ENCODE measurements at places on chromosomes 7 and 10.

GRCh38 chr10:86376403-86376802 lies 9.8 kb upstream of the GRID1 start:
- H3K4me1 ChIP-seq = peaks cover 1% of the 10 kb centered on the region
- DNase-seq = no peak
- H3K27ac ChIP-seq = no peak overlapping the region
- no peaks in the 10 kb centered on the region for H3K36me3 ChIP-seq
- peaks cover 25% of the 10 kb centered on the region for H3K27me3 ChIP-seq
- no peak overlapping the region for H3K4me3 ChIP-seq

DNA sequence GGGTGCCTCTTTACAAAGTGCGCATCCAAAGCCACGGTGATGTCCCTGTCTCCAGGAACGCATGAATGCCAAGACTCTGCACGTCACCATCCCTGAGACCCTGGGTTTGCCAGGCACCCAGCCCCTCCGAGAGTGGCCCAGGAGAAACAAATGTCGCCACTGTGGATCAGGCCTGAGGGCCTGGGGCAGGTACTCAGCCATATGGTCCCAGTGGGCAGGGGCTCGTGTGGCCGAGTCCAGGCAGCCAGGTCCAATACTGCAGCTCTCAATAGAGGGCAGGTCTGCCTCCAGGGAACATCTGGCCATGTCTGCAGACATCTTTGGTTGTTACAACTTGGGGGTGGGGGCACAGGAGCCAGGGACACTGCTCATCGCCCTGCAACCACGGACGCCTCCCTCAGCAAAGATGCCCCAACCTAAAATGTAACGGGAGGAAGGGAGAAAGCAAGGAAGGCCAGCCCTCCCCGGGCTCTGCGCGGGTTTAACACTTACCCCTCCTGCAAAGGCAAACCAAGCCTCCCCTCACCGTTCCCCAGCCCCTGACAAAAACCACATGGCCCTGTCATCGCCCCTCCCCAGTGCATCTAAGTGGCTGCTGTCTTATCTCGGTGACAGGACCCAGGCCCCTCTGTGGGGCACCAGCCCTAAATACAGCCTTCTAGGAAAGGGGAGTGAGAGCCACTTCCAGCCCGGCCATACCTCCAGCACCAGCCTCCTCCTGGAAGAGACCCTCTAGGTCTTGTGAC lies 10.3 kb upstream of the PAPOLB start:
- peaks cover 14% of the 10 kb centered on the region for H3K4me1 ChIP-seq
- no peak overlapping the region for H3K27ac ChIP-seq
- peaks cover 18% of the 10 kb centered on the region for H3K27me3 ChIP-seq
- H3K4me3 ChIP-seq = no peak overlapping the region

- H3K36me3 ChIP-seq = peaks cover 41% of the 10 kb centered on the region
- H3K4me3 ChIP-seq = no peak overlapping the region
- H3K27ac ChIP-seq = no peak overlapping the region
- peaks cover 12% of the 10 kb centered on the region for H3K4me1 ChIP-seq
- peaks cover 1% of the 10 kb centered on the region for H3K27me3 ChIP-seq
- no peak for DNase-seq
Measured at GRCh38 chr7:2028733-2029132, 204.0 kb downstream of the MAD1L1 start.

DNA sequence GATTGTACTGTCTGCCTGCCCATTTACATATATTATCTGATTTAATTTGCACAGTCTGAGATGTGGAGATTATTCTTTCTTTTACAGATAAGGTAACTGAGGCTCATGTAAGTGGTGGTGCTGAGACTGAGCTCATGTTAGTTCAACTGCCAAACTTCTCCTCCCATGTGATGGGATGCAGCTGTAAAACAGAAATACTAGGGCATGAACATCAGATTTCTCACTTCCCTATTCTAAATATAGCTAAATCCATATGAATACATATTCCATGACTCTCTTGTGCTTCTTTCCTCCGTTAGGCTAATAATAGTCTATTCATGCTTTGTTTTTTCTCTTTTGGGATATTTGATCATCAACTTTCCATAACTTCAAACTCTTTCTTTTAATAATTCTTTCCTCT lies 84.7 kb downstream of the PTPRZ1 start:
- H3K36me3 ChIP-seq = no peaks in the 10 kb centered on the region
- no peaks in the 10 kb centered on the region for H3K4me1 ChIP-seq
- H3K27ac ChIP-seq = no peak overlapping the region
- DNase-seq = no peak
- no peak overlapping the region for H3K4me3 ChIP-seq

- peaks cover 8% of the 10 kb centered on the region for H3K4me1 ChIP-seq
- peaks cover 2% of the 10 kb centered on the region for H3K36me3 ChIP-seq
- no peak overlapping the region for H3K4me3 ChIP-seq
- no peak for DNase-seq
- H3K27ac ChIP-seq = no peak overlapping the region
Measured at GRCh38 chr10:70437721-70438120, 3.8 kb downstream of the NODAL start.

- no peak overlapping the region for H3K27ac ChIP-seq
- H3K4me3 ChIP-seq = no peak overlapping the region
Measured at GRCh38 chr7:90816511-90817142, 220.5 kb downstream of the CDK14 start.

DNA sequence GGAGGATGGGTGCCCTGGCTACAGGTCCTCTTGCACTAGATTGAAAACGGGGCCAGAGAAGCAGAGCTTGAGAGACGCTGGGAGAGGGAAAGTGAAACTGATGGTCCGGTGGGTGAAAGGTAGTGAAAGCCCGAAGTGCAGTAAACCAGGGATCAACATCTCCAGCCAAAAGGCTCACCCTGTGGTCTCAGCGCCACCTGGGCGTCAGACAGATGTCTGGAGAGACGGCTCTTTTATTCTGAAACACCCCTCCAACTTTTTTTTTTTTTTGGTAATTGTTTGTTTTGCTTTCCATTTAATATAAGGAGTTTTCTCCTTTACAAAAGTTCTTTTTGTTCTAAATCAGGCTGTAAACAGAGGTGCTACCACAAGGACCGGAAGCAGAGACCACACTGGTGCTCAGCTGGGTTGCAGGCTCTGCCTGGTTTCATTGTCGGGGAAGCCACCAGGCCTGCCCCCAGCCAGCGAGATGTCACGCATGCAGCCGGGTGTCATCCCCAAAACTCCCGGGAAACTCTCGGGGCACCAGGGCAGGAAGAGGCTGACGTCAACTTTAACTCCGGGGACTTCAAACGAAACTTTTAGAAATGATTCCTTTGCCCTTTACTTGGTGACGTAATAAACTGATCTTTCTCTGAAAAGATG lies 11.2 kb downstream of the IL2RA start:
- H3K4me3 ChIP-seq = peak overlapping the region; percentile 88
- peaks cover 54% of the 10 kb centered on the region for H3K36me3 ChIP-seq
- H3K27ac ChIP-seq = peak overlapping the region; percentile 94
- peak; percentile 88 for DNase-seq
- H3K27me3 ChIP-seq = no peaks in the 10 kb centered on the region

GRCh38 chr10:95693071-95693667 lies 558 bp downstream of the TCTN3 start:
- H3K27ac ChIP-seq = peak overlapping the region; percentile 88
- H3K4me3 ChIP-seq = peak overlapping the region; percentile 94
- H3K4me1 ChIP-seq = peaks cover 33% of the 10 kb centered on the region
- no peaks in the 10 kb centered on the region for H3K27me3 ChIP-seq
- H3K36me3 ChIP-seq = peaks cover 15% of the 10 kb centered on the region

GRCh38 chr7:140983802-140984201 lies 30.9 kb downstream of the MRPS33 start:
- H3K4me1 ChIP-seq = no peaks in the 10 kb centered on the region
- H3K27me3 ChIP-seq = peaks cover 5% of the 10 kb centered on the region
- H3K27ac ChIP-seq = no peak overlapping the region
- H3K36me3 ChIP-seq = no peaks in the 10 kb centered on the region
- no peak overlapping the region for H3K4me3 ChIP-seq

- peaks cover 15% of the 10 kb centered on the region for H3K4me1 ChIP-seq
- H3K36me3 ChIP-seq = peaks cover 13% of the 10 kb centered on the region
- no peaks in the 10 kb centered on the region for H3K27me3 ChIP-seq
- no peak for DNase-seq
- no peak overlapping the region for H3K4me3 ChIP-seq
Measured at GRCh38 chr7:73530800-73531199, 8.7 kb upstream of the BAZ1B start.

DNA sequence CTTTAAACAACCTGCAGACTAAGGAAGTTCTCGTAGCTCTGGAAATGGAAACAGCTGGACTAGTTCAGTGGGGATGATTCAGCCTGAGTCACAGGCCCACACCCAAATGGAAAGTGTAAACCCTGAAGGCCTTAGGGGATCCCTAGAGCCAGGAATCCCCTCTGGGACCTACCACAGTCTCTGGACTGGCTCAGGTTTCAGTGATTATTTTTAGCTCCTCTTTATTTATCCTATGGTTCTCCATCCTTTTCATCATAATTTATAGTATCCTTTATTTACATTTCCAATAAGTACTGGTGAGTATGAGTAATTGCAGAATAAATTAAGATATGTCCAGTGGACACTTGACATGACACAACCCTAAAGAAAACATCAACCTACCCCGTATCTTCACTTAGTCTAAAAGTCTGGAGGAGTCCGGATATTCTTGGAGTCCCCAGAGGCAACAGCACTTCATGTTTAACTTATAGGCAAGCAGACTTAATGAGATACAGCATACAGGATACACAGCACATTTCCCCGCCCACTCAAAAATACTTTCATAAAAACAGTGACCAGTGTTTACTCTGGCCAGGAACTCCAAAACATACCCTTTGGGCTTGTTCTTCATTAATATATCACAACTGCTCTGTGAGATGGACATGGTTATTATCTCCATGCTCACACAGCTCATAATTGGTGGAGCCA lies 28.4 kb upstream of the SEMA3E start:
- no peaks in the 10 kb centered on the region for H3K36me3 ChIP-seq
- no peak for DNase-seq
- H3K4me1 ChIP-seq = no peaks in the 10 kb centered on the region
- H3K4me3 ChIP-seq = no peak overlapping the region
- H3K27ac ChIP-seq = no peak overlapping the region

GRCh38 chr7:64558781-64559180 lies 4.1 kb downstream of the ZNF680 start:
- H3K36me3 ChIP-seq = peaks cover 65% of the 10 kb centered on the region
- H3K4me1 ChIP-seq = peaks cover 6% of the 10 kb centered on the region
- no peak overlapping the region for H3K4me3 ChIP-seq
- H3K27me3 ChIP-seq = no peaks in the 10 kb centered on the region
- H3K27ac ChIP-seq = no peak overlapping the region

DNA sequence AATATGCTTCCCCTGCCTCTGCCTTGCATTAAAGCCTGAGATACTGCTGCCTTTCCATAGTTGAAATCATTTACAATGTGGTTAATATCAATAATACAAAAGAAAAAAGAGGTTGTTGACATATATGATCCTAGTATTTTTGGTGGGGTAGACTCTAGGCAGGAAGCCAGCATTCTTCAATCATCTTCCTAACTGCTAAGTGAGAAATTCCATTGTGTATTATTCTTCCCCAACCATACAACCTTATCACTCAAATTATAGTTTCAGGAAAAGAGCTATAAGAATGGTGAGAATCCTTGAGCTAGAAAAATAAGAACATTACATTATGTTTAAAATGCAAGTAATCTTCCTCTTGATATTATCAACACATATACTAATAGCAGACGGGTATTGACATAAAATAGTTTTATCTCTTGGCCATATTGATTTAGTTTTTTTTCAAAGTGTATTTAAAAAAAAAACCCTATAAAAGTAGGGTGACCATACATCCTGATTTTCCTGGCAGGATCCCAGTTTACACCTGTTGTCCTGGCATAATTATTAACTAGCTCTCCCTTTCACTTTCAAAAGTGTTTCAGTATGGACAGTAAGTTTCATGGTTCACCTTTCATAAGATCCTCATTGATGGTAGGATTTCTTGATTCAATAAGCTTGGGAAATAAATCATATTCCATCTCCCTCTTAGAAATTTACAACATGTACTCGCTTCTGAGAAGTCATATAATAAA lies 33.4 kb upstream of the WASL start:
- H3K4me1 ChIP-seq = no peaks in the 10 kb centered on the region
- DNase-seq = no peak
- no peak overlapping the region for H3K4me3 ChIP-seq
- H3K36me3 ChIP-seq = no peaks in the 10 kb centered on the region
- no peak overlapping the region for H3K27ac ChIP-seq
- H3K27me3 ChIP-seq = peaks cover 5% of the 10 kb centered on the region

GRCh38 chr10:106401161-106401560 lies 763.3 kb downstream of the SORCS1 start:
- no peaks in the 10 kb centered on the region for H3K4me1 ChIP-seq
- no peak overlapping the region for H3K27ac ChIP-seq
